ENCODE measurements at places on chromosomes 5 and 9.

DNA sequence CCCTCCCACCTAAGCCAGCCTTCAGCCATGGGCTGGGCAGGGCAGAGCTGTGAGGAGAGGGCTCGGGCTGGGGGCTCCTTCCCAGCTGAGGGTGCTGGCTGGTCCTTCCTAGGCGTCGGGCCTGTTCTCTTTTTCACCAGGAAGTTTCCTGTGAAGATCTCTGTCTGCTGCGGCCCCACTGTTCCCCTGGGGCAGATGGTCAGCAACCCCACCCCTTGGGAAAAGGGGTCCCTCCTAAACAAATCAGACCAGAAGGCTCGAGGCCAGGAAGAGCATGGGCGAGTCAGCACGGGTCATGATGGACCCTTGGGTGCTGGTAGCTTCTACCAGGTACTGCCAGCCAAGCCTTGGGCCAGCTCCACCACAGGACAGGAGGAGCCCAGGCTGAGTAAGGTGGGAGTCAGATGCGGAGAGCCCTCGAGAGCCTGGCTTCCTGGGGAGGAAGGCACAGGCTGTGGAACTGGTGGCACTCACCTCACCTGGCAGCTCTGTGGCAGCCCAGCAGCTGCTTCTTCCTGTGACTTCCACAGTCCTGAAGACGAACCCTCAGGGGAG is 3.5 kb downstream of the CACNA1B start:
- DNase-seq, result no peak

DNA sequence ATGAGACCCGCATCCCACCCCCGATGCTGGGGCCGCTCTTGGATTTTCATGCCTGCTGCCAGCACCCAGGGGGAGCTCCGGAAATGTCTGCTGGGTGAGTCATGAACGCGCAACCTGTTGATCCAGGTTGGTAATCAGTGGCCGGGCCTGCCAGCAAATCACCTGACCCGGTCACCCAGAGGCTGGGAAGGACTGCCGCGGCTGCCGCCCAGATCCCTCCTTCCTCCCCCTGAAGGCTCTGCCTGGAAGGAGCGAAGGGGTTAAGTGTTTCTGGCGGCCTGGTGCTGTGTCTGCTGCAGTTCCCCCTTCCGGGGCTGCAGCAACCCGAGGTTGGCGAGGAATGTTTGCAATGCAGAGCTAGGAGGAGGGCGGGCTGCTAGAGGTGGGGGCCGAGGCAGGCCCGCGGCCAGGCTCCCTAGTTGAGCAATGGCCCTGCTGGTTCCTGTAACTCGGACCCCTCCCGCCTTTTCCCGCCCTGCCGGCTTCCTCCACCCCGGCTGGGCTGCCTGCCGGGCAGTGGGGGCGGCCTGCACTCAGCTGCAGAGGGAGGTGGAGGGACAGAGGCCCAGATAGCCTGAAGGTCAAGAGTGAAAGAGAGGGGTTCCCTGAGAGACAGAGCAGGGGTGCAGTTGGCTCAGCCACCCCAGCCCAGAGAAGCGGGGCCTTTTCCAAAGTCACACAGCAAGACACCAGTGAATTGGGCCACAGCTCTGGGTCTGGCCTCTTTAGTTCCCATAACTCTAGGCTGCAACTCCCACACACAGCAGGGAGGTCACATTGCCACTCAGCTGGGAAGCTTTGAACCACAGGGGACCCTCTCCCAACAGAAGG is 156.3 kb upstream of the IER5L start:
- no peak for DNase-seq

DNA sequence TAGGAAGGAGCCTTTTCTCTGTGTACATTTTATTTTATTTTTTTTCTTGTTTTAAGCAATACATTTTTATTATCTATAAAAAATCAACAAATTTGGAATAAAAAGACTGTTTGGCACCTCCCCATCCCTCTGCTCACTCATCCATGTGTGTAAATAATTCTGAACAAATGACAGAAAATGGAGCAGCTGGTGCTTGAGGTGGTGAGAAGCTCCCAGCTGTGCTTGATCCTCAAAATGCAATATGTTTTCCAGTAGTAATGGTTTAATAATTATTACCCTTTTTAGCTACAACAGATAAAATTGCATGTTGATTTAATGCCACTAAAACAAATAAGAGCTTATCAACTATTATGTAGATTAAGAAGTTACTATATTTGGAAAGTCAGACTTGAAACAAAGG is 132.5 kb downstream of the CDH18 start:
- no peak for DNase-seq

GRCh38 chr5:102755686-102756371 is 724 bp downstream of the PAM start:
- DNase-seq, result peak; percentile 35

- no peak for DNase-seq
These were observed 1.5 kb upstream of the DTWD2 start for GRCh38 chr5:118989816-118990215.

GRCh38 chr5:32842813-32843530 is 131.9 kb downstream of the NPR3 start:
- no peak for DNase-seq

- DNase-seq, result no peak
These were observed 44.4 kb downstream of the BNC2 start for GRCh38 chr9:16825971-16826625.

- no peak for DNase-seq
These were observed 23.6 kb downstream of the ATG10 start for GRCh38 chr5:81995407-81995806.

GRCh38 chr9:137452761-137453642 is 6.1 kb downstream of the NSMF start:
- DNase-seq, result no peak

- DNase-seq, result no peak
These were observed 222.6 kb downstream of the MEF2C start for GRCh38 chr5:88660264-88660946.

DNA sequence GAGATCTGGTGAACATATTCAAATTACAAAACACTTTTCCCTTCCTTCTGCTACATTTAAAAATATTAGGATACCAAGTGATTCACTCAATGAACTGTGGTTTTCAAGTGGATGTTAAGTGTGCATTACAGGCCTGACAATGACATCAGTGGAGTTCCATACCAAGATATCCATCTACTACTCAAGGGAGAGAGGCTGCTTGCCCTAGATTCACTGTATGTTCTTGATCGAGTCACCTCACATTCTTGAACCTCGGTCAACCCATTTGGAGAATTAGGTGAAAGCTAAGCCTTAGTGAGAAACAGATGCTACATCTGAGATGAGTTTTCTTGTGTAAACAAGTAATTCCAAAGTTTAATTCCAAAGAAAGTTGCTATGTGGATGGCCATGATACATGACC is 142.2 kb downstream of the FGF10 start:
- DNase-seq, result no peak

- DNase-seq, result no peak
These were observed 728.0 kb downstream of the CDH9 start for GRCh38 chr5:26310415-26310814.

- no peak for DNase-seq
These were observed 295.9 kb downstream of the ARHGAP26 start for GRCh38 chr5:143065996-143066522.

GRCh38 chr5:66881480-66882161 is 285.4 kb downstream of the MAST4 start:
- DNase-seq, result no peak

DNA sequence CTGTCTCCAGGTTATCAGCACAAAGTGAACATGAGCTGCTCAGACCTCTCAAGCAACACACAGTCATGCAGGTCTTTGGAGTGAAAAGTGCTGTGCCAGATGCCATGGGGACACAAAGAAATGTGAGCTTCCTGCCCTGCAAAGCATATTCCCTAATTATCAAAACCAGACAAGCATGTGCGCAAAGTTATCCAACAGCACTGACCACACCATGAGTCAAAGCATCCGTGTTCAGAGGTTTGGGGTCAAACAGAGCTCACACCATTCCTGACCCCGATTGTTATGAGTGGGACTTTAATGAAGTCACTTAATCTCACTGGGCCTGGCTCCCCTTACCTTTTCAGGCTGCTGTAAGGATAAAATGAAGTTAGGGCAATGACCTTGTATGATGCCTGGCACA is 138.5 kb downstream of the SLIT3 start:
- DNase-seq, result no peak

- no peak for DNase-seq
These were observed 1021.9 kb downstream of the CDH12 start for GRCh38 chr5:21831145-21831787.

DNA sequence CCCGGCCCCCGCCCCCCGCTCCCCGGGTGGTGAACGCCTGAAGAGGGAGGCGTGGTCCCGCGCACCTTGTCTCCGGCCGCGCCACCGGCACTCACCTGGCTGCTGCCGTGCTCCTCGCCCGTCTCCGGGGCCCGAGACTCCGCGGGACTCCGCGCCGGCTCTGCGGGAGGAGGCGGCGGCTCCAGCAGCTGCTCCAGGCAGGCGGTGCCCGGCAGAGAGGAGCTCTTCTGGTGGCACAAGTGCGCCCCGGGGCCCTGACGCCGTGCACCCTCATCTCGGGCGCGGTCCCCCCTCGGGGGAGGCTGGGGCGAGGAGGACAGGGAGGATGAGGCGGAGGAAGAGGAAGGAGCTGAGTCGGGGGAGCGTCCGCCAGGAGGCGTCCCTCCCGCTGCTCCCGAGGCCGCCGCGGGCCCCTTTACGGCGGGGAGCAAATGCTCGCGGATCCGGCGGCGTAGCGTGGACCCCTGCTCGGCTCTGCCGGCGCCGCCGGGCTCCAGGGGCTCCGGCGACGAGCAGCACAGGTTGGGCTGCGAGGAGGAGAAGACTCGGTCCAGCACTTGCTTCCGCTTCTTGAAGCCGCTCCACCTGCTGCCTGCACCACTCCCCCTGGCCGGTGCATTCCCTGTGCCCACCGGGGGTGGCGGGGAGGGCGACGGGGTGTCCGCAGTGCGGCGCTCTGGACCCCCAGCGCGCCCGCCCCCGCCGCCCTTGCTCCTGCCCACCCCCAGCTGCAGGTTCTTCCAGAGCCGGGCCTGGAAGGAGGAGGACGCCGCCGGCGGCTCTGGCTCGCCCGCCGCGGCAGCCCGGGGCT is 928 bp downstream of the MCTP1 start:
- no peak for DNase-seq

DNA sequence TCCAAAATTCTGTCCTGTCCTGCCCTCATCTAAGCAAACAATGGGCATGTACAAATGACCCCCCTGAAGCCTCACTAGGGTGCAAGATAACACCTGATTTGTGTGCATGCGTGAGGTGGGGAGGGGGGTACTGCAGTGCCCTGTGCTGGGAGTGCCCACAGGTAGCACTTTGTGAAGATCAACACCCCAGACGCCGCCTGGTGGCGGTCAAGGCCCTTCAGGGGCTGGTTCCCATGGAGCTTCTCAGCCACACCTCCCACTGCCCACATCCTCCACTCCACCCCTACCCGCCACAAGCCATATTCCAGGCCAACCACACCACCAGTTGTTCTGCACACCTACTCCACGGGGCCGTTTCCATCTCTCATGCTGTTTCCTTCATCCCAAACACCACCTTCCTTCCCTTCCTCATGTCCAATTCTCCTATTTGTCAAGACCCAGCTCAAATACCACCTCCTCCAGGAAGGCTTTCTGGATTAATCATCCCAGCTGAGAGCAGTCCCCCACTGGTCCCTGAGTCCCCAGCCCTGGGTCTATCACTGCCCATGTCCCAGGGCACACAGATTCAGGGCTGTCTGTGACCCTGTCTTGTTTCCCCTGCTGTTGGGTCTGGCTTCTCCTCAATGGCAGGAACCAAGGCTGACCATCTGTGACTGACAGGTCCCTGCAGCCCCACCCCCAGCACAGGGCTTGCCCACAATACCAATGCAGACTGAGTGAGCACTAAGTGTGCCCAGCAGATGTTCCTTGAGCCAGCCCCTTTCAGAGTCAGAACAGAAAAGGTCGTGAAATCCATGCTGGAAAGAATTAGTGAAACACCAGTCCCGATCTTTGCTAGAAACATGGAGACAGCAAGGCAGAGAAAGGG is 178.4 kb downstream of the PAX5 start:
- DNase-seq, result no peak

DNA sequence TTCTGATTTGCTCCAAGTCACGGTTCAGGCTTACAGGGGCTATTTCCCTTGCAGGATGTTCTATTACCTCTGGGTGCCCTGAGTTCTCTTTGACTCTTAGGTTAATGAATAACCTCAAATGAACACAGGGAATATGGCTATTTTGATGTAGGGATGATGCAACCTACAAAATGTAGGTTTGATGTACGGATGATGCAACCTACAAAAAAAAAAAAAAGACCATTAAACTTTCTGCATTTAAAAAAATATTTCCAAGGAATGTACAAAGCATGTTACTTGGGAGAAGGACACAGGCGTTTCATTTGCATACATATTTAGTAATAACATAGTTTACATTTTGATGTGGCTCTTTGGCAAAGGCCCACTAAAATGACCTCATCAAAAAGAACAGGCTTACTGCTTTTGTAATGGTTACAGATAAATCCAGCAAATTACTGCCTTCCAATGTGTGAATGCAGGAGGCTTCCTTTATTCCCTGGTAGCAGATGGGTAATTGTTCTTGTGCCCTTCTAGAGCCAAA is 36.3 kb downstream of the ZNF474 start:
- DNase-seq, result no peak

GRCh38 chr9:126055381-126055985 is 271.1 kb upstream of the MVB12B start:
- DNase-seq, result no peak

- DNase-seq, result no peak
These were observed 118.5 kb downstream of the BRINP1 start for GRCh38 chr9:119250730-119251129.

GRCh38 chr9:8857068-8857925 is 1057.7 kb upstream of the DMAC1 start:
- no peak for DNase-seq

DNA sequence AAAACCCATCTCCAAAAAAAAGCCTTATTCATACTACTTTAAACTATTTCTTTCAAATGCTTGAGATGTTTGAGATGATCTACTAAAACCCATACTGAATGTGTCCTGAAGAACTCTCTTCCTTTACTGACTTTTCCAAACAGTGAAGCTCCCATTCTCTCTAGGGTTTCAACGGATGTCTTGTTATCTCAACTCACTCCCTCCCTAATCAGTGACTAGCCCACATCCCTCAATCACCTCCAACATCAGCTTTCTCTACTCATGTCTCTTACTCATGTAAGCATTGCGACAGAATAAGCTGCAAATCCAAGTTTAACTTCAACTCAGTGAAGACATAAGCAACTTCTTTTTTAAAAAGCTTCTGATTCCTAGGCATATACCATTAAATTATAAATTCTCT is 42.1 kb downstream of the WDR41 start:
- DNase-seq, result no peak

Data from stimulated activated CD4-positive, alpha-beta T cell treated with anti-CD3 and anti-CD28 coated beads, Interleukin-1b, Interleukin-23, amount 100 ng/mL, for 1 hour (primary cell).